ENCODE measurements at places on chromosomes 2 and 18.
A peak's percentile ranks its signal among the peaks of the same experiment; 100 is the strongest.

GRCh38 chr2:140734992-140735391, 1395.8 kb downstream of the LRP1B start:
- no peak for DNase-seq

- DNase-seq = no peak
Measured at GRCh38 chr2:160993654-160994061, 166.6 kb upstream of the TANK start.

GRCh38 chr2:8456151-8457091, 225.4 kb upstream of the ID2 start:
- no peak for DNase-seq

DNA sequence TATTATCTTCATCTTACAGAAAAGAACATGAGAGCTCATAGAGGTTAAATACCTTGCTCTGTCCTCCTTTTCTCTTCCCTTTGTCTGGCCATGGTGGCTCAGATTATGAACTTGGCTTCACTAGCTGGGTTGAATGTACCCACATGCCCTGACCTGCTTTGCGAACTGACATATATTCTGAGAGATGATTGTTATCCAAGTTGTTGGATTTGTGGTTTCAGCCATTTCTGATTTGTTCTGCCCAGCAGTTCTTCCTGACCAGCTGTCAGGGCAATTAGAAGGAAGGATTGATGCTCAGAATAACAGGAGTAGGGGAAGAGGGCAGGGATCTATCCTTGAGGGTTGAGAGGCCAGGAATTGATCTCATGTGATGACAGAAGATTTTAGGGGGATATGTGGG, 236.8 kb upstream of the FAM98A start:
- no peak for DNase-seq

- no peak for DNase-seq
Measured at GRCh38 chr2:88754585-88755320, 63.3 kb downstream of the RPIA start.

DNA sequence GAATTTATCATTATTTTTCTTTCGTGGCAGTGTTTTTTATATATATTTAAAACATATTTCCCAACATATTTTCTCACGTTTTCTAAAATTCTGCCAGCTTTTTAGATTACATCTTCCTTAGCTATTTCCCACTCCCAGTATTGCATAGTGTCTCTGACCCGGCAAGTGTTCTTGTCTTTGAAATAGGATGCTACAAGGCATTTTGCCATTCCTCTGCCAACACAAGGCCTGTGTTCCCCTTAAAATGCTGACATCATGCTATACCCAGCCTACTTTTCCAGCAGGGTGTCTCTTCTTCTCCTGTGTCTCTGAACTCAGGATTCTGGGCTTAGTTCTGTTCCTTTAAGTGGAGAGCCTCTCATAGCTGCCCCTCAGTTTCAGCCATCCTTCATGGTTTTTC, 115.2 kb downstream of the DIS3L2 start:
- DNase-seq = no peak

GRCh38 chr18:67615876-67616275, 99.4 kb upstream of the DSEL start:
- DNase-seq = no peak

DNA sequence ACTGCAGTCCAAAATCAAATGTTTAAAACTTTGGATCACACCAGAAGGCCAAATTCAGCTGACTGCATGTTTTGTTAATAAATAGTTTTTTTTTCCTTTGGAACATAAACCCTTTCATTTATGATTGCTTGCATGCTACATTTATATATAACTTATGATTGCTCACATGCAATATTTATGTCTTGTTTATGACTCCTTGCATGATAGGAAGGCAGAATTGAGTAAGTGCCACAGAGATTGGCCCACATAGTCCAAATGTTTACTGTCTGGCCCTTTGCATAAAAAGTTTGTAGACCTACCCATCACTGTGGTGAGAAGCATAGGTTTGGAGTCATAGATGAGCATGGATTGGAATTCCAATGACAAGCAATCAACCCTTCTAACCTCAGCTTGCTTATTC, 30.8 kb downstream of the WDFY1 start:
- DNase-seq = no peak

DNA sequence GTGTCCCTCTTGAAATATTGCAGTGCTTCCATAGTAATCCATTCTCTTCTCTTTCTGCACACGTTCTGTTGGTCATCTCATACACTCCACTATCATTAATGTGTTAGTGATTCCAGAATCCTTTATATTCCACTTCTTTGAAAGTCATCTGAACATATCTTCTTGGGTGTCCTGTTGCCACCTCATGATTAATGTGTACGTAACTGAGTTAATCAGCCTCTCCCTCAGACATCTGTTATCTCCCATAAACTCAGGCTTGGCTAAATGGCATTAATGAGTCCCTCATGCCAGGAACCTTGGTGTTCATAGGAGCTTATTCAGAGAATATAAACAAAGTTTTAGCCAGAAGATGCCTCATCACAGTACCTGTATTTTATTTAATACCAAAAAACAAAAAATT, 126.4 kb downstream of the NCOA1 start:
- DNase-seq = no peak

DNA sequence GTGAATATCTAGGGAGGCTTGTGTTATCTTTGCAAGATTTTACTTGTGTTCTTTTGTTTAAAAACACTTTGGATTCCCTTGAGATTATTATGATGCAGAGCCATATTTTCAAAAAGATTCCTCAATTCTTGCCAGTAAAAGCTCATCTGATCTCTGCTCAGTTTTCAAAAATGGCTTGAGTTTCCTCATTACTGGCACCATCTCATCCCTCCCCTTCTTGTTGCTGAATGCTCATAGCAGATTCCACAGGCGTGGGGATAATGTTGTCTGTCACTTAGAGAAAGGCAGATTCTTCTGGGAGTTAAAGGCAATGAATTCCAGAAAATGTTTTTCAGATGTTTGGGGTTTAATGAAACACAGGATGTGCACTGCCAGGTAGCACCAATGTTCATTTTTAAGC, 170.4 kb upstream of the TANK start:
- DNase-seq = no peak

GRCh38 chr18:470661-471501, 29.6 kb downstream of the COLEC12 start:
- DNase-seq = no peak

- DNase-seq = no peak
Measured at GRCh38 chr2:230924470-230925341, at the start of gene GPR55. Gene GPR55 (minus strand): TSS chr2:230925242. CDS start chr2:230910962, 14,280 bp downstream.

- DNase-seq = no peak
Measured at GRCh38 chr2:158994920-158995676, 26.7 kb downstream of the TANC1 start.

GRCh38 chr2:213281156-213281555, 3.1 kb upstream of the SPAG16 start:
- DNase-seq = no peak

DNA sequence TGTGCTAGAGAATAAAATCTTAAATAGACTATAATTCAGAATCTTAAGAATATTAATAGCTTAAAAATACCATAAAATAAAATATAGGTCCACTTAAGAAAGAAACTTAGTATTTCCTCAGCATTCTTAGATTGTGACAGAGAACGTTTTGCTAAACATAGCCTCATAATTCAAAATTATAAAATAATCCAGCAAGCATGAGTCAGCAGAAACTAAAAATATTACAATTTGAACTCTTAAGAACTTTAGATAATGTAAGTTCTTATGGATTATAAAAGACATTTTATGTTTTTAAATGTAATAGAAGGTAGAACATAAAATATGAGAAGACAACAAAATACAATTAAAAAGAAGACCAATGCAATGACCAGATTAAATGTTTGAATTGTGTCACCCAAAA, 164.5 kb upstream of the MC4R start:
- no peak for DNase-seq

DNA sequence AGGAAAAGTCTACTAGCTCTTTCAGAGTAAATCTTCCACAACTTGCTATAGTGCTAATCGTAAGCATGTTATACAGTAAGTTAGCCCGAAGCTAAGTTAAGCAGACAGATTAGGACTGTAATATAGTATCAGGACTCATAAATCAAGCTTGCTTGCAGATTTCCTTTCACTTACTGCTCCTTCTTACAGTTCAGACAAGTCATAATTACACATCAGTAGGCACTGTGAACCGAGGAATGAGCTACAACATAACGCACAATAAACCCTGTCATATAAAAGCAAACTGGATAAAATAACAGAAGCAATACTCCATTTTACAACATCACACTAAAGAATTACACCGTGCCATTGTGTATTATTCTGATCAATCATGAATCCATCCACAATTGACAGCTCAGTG, 832.6 kb upstream of the ZEB2 start:
- DNase-seq = no peak

- DNase-seq = no peak
Measured at GRCh38 chr2:198874472-198874858, 583.3 kb downstream of the SATB2 start.

GRCh38 chr18:67273288-67273687, 243.2 kb downstream of the DSEL start:
- no peak for DNase-seq

GRCh38 chr2:203782262-203782976, 76.0 kb downstream of the CD28 start:
- DNase-seq = peak; percentile 39

DNA sequence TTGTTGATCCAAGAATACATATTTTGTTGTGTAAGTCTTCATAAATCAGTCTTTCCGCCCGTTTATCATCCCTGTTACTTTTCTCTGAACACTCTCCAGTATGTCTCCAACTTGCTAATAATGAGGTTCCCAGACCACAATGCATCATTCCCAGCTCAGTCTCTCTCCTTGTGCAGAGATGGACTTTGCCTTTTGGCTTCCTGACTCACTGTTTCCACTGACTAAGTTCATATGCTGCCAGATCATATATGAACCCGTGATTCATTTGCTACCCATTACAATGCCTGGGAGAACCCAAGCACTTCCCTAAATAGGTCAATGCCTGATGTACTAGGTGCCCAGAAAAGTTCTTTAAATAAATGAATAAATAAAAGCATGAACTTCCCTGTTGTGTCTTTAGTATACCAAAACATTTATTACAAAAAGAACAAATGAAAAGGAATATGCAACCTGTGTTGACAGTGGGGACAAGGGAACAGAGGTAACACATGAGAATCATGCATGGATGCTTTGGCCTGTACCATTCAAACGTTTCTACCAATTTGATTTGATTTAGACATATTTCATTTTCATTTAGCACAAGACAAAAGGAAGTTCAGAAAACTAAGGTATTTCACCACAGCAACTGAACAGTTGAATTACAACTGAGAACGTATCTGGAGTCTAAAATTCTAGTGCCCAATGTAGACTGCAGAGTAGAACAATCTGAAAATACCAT, 215.4 kb upstream of the HNRNPA3 start:
- DNase-seq = no peak

GRCh38 chr18:23553887-23554286, 32.4 kb downstream of the NPC1 start:
- DNase-seq = no peak

GRCh38 chr2:143289025-143289424, 159.8 kb downstream of the ARHGAP15 start:
- no peak for DNase-seq

- DNase-seq = no peak
Measured at GRCh38 chr2:143907801-143908200, 612.1 kb downstream of the ZEB2 start.

DNA sequence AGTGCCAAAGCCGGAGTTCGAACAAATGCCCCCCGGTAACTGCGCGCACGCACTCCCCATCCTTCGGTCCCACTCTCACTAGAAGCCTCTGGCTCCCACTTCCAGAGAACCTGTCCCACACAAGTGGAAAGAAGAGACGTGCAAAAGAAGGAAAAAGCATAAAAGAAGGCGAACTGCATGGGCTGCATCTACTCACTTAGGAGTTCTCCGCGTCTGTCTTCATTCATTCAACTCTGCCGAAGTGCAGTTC, 312 bp downstream of the NR4A2 start:
- DNase-seq = no peak

DNA sequence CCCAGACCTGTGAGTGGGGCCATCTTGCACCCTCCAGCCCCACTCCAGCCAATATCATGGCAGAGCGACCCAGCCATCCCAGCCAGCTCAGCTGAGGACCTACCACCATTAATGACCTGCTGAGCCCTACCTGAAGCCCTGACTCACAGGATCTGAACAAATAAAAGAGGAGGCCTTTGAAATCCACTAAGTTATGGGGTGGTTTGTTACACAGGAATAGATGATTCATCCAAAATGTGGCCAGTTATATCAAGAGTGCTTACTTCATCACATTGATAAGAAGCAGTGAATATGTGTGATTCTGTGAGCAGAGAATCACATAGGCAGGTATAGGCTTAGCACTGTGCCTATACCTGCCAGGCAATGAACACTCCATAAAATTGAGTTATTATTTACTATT, 34.7 kb upstream of the FAM124B start:
- DNase-seq = no peak

- DNase-seq = no peak
Measured at GRCh38 chr2:240553956-240554480, 3.8 kb downstream of the ANKMY1 start.

DNA sequence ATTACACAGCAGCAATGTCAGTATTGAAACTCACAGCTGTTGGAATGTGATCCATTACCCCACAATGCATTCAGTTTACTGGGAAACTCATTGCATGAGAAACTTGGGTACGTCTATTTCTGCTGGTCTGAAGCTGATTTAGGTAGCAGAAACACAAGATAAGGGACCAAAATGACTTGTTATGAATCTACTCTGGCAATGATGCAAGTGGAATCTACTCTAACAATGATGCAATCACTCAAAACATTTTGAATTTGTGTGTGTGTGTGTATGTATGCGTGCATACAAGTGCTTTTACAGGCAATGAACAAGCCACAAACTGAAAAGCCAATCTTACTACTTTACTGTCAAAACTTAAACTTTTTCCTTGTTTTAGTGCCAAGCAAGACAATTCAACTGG, 406.7 kb downstream of the ADCYAP1 start:
- no peak for DNase-seq

- DNase-seq = no peak
Measured at GRCh38 chr2:234625626-234626250, 128.9 kb upstream of the ARL4C start.

DNA sequence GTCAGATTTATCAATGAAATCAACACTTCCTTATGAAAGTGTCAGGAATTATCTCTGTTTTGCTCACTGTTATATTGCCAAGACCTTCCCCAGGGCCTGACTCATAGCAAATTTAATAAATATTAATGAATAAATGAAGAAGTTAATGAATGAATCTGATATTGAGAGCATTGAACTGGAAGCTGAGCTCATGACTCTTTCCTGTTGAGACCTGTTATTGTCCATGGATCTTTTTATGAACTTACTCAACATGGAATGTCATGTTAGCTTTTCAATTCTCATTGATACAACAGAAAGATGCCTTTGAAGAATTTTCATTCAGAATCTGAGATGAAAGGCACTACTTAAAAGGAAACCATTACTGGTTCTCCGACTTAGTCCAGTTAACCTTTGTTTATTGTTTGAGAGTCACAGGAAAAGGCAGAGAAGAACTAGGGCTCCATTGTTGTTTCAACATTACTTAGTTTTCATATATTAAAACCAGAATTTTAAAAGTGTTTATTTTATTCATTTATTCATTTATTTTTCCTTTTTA, 90.4 kb upstream of the UNC80 start:
- no peak for DNase-seq

- DNase-seq = no peak
Measured at GRCh38 chr2:209473930-209474419, 50.1 kb downstream of the MAP2 start.

GRCh38 chr18:69659142-69659651, 258.5 kb downstream of the DOK6 start:
- no peak for DNase-seq

GRCh38 chr2:191148791-191149190, 2.0 kb downstream of the STAT4 start:
- no peak for DNase-seq

Measured in neuronal stem cell (in vitro differentiated cells).